ENCODE measurements at places on chromosomes 6 and 20. TPM values are rescaled to one million over a fixed set of nuclear protein-coding genes. Genes with fewer than 3 reads are reported as not detected.

Gene SLC25A27
- total RNA-seq, result 49.0 TPM

Gene ACTL10
- total RNA-seq, result 0.71 TPM

Gene SLC32A1
- not detected for total RNA-seq

Gene RALY
- total RNA-seq, result 94.6 TPM

Gene CTAGE9
- not detected for total RNA-seq

Gene PLN
- 10.6 TPM for total RNA-seq

Gene SLC22A2
- not detected for total RNA-seq

Gene CRISP3
- total RNA-seq, result 1.1 TPM

Gene PRR18
- total RNA-seq, result not detected

Gene HBS1L
- 83.0 TPM for total RNA-seq

Gene IMPG1
- total RNA-seq, result not detected

Gene SAMD3
- 3.6 TPM for total RNA-seq

Gene HCK
- total RNA-seq, result 24.0 TPM

Gene HLA-G
- total RNA-seq, result 1.2 TPM

Gene NKX2-4
- not detected for total RNA-seq

Gene TSHZ2
- 33.1 TPM for total RNA-seq

Gene PBOV1
- total RNA-seq, result not detected

Data from sciatic nerve (tissue), 2 donors.